ENCODE measurements at places on chromosomes 1 and 21.

- no peak for DNase-seq
These were observed 42.9 kb downstream of the COL18A1 start for GRCh38 chr21:45447821-45448220.

DNA sequence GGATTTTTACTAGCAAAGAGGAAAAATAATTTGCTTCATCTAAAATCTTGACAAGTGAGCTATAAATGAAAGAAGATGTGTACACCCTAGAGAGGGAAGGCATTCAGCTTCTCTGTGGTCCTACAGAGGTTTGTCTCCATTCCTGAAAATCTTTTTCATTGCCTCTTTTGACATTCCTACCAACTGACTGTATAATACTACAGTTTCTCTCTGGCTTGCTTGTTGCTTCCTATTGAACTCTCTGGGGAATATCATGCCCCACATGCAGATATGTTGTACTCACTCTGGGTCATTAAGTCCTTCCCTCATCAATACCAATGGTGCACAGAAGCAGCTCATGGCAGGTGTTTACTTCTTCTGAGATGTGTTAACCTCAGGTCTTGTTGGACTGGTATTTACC, 371.2 kb upstream of the PLXNA2 start:
- no peak for DNase-seq

- DNase-seq = no peak
These were observed 14.0 kb downstream of the TNNT2 start for GRCh38 chr1:201363467-201363866.

DNA sequence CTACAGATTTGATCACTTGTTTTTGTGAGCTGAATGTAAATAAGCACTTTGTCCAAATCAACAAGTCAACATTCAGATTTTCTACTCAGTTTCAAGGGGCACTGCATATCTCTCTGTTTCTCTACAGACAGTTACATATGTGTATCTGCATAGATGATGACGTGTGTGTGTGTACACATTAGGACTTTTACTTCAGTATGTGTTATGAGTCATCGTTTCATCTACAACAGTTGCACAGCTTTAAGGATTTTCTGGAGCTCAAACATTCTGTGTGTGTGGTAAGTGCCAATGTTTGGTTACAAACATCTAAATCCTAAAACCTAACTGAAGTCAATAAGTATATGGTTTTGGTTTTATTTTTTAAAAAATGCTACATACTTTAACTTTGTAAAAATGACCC, 494.5 kb upstream of the PBX1 start:
- DNase-seq = no peak

GRCh38 chr1:226551299-226551698, 2.7 kb downstream of the STUM start:
- DNase-seq = no peak

DNA sequence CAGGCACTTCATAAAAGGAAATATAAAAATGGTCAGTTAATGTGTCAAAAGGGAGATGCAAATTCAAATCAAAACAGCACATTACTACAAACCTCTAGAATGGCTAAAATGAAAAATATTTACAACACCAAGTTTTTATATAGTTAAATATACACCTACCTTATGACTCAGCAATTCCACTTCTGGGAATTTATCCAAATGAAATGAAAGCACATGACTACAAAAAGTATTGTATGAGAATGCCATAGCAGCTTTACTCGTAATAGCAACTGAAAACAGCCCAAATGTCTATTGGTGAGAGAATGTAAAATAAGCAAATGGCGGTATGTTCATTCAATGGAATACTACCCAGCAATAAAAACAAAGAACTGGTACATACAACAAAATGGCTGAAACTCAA, 175.8 kb upstream of the SPAG17 start:
- no peak for DNase-seq

DNA sequence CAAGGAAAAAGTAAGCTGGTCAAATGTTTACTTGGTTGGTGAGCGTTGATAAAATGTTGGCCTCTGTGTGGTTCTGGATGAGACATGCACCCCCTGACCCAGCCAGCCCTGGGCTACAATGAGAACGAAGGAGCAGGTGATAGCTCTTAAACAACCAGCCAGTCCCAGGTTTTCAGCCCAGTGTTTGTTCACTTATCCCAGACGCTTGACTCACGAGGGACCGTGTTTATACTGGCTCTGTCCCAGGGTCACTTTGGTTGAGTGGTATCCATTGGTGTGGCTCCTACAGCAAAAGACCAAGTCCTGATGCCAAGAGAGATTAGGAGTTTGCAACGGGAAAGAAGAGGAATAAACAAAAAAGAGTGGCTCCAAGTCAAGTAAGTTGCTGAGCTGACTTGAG, 86.9 kb downstream of the KCNJ15 start:
- DNase-seq = no peak

DNA sequence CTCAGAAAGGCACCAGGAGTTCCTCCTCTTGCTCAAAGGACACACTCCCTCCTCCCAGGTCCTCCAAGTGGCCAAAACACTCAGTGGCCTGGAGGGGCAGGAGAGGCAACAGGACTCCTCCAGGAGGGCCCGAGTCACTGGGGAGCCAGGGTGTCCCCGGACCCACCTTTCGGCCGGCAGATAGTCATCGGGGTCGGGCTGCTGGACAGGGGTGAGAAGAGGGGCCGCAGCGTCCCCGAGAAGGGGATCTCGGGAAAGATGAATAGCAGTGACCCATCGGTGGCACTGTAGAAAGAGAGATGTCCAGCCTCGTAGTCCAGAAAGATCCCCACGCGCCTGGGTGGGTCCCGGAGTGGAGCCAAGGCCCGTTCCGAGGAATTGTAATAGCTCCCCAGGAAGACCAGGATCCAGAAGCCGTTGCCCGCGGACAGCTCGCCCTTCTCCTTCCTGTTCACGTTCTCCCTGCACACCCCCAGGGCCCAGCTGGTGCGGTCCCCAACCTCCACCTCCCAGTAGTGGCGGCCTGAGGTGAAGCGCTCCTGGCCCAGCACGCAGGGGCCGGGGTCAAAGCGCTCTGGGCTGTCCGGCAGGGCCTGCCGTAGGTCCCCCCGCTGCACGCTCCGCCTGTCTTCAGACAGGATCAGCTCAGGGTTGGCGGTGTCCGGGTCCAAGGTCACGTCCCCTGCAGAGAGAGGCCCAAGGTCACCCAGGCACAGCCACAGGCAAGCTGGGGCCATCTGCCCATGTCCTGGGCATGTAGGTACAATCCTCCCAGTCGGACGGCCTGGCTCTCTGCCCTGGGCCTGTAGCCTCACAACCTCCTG, 11.9 kb downstream of the TRIM11 start:
- no peak for DNase-seq

DNA sequence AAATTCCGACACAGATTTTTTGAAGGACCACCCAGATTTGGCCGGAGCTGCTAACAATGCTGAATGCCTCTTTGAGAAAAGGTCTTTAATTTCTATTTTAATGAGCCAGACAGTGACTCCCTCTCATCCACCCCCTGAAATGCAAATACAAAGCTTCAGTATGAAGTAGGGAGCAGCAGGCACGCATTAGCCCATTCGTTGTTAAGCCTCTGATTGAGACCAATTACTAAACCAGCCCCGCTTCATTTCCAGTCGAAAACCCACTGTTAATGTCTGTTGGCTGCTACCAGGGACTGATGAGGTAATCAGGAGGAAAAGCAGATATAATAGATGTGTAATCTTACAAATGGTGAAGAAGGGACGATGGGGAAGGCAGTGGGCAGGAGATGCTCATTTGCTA, 4.8 kb upstream of the C8A start:
- DNase-seq = no peak

DNA sequence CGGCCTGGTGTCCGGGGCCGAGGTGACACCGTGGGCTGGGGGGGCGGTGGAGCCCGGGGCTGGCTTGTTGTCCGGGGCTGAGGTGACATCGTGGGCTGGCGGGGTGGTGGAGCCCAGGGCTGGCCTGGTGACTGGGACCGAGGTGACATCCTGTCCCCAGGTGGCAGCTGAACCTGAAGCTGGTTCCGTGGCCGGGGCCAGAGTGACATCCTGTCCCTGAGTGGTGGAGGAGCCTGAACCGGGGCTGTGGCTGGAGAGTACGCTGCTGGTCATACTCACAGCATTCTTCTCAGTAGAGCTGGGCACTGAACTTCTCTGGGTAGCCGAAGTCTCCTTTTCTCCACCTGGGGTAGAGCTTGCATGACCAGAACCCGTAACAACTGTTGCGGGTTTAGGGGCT, 15.8 kb downstream of the THBS3 start:
- DNase-seq = no peak

DNA sequence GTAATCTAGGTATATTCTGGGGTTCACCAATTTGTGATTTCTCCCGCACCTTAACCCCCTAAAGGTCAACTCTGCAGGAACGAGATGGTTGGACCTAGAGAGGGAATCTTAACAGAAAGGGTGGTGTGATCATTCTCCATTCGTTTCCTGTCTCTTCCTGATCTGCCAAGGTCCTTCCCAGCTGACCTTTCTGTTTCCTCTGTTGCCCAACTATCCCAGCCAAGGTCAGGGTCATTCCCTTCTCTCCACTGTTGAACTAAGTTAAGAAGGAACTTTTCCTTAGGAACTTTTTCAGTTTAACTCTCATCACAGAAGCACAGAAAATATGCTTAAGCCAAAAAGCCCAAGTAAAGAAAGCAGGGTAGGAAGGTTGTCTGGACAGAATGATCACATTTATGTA, 49.3 kb downstream of the KAZN start:
- no peak for DNase-seq

- DNase-seq = no peak
These were observed 51.0 kb downstream of the SCP2 start for GRCh38 chr1:52978045-52978444.

GRCh38 chr1:53982034-53982762, 35.8 kb downstream of the LDLRAD1 start:
- no peak for DNase-seq

GRCh38 chr1:237429252-237429651, 387.3 kb downstream of the RYR2 start:
- no peak for DNase-seq

Data from NCI-H1694 (cell line).